Stimulated activated CD4-positive, alpha-beta T cell treated with anti-CD3 and anti-CD28 coated beads, Interleukin-12 subunit alpha, Interleukin-12 subunit beta, amount 100 ng/mL, for 24 hours (primary cell): ENCODE measurements at places on chromosomes 7 and 10.
A peak's percentile ranks its signal among the peaks of the same experiment; 100 is the strongest.

GRCh38 chr10:14598809-14599764 is 175.6 kb downstream of the FAM107B start:
- DNase-seq, result no peak

DNA sequence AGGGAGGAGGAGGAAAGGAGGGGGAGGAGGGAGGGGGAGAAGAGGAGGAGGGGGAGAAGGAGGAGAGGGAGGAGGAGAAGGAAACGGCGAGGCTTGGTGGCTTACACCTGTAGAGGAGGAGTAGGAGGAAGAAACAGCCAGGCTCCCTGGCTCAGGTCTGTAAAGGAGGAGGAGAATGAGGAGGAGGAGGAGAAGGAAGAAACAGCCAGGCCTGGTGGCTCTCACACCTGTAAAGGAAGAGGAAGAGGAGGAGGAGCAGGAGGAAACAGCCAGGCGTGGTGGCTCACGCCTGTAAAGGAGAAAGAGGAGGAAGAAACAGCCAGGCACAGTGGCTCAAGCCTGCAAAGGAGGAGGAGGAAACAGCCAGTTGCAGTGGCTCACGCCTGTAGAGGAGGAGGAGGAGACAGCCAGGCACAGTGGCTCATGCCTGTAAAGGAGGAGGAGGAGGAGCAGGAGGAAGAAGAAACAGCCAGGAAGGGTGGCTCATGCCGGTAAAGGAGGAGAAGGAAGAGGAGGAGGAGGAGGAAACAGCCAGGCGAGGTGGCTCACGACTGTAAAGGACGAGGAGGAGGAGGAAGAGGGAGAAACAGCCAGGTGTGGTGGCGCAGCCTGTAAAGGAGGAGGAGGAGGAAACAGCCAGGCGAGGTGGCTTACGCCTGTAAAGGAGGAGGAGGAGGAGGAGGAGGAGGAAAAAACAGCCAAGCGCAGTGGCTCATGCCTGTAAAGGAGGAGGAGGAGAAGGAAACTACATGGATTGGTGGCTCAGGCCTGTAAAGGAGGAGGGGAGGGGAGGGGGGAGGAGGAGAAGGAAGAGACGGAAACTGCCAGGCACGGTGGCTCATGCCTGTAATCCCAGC is 14.9 kb upstream of the CRCP start:
- peak; percentile 8 for DNase-seq

DNA sequence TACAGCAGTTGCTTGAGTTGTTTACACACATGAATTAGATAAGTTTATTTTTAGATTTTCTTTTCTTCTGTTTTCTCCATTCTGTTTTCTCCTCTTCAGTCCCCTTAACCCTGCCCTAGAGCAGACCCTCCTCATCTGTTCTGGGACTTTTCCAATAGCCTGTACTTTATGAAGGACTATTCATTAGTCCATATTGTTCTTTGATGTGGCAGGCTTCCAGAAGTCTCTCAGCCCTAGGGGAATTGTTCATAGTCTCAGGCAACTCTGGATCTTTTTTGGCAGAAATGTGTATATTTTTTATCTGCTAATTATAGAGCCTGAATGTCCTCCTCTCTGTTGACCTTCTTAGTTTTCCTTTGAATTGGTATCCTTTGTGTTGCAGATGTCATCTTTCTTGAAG is 25.4 kb downstream of the KAT6B start:
- no peak for DNase-seq

GRCh38 chr10:77967611-77968022 is 41.1 kb upstream of the DLG5 start:
- no peak for DNase-seq

GRCh38 chr10:84331091-84331490 is 2.7 kb downstream of the CCSER2 start:
- no peak for DNase-seq

DNA sequence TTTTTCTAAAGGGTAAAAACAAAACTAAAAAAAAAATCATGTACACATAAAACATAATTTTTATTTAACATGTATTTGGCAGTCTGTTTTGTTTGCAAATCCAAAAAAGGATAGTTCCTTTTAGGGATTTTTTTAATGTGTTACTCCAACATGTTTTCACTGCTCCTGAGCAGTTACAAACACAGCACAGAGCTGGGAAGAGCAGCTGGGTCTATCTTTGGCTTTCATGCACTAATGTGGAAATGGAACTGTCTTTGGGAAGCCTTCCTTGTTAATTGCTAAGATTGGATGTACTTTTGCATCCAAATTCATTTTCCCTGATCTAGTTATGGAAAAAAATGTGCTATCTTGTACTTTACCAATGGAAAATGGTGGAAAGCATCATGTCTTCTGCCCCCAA is 1035.1 kb downstream of the CNTNAP2 start:
- no peak for DNase-seq

DNA sequence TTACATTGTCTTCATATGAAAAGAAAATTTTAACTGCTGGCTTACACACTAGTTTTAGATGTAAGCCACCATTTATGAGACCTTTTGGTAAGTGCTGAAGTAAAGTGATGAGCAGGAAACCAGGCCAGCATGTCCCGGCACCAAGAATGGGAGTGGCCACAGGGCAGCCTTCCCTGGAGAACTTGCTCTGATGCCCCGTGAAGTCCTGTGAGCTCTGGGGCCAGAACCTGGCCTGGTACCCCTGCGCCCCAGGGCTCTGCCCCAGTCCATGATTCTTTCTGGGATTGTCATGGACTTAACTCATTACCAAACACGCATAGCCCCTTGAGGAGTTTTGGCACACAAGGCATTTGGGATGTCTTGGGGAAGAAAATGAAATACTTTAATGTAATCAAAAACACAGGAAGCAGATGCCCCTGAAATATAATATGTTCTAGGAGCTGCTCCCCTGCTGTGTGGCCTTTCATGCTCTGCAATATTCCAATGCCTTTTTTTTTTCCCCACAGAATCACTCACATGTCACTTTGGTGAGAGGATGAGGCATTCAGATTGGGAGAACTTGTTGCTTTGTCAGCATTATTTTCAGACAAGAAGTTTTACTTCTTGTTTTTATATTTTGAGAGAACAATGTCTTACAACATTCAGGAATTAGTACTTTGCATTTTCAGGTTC is 53.1 kb upstream of the CXCL12 start:
- DNase-seq, result no peak

DNA sequence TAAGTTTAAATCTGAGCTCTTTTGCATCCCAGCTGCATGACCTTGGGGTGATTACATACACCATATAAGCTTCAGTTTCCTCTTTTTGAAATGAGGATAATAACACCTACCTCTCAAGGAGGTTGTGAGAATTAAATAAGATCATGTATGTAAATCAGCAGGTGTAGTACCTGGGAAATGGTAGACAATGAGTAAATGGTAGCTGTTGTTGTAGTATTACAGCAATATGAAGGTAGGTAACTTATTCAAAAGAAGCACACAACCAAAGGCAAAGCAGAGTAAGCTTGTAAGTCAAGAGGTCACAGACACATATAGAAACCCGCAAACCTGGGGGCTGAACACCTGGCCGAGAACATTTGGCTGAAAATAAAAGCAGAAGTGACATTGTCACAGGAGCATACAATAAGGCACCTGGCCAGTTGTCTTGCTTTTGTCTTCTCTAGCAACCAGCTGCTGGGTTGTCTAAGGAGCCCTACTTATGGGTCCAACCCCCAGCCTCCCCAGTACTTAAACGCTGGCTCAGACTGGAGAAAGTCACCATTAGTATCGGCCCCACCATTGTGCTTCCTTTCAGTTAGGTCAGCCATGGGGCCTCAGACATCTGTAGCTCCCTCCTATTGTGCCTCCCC is 203.6 kb upstream of the MKLN1 start:
- DNase-seq, result no peak

DNA sequence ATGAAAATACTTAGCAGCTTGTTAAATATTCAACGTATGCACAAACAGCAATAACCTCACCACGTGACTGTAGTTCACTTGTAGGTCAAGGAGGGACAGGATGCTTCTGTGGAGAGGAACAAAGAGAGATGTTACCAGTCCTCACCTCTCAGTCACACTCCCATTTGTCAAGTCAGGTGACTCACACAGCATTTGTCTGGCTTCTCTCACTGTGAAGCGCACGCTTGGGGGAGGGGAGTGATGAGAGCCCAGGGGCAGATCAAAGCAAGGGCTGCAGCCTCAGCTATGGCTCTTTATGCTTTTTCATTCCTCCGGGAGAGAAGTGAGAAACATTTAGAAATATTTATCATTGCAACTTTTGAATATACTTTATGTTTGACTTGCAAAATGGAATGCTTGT is 2.9 kb upstream of the RBM20 start:
- DNase-seq, result no peak

DNA sequence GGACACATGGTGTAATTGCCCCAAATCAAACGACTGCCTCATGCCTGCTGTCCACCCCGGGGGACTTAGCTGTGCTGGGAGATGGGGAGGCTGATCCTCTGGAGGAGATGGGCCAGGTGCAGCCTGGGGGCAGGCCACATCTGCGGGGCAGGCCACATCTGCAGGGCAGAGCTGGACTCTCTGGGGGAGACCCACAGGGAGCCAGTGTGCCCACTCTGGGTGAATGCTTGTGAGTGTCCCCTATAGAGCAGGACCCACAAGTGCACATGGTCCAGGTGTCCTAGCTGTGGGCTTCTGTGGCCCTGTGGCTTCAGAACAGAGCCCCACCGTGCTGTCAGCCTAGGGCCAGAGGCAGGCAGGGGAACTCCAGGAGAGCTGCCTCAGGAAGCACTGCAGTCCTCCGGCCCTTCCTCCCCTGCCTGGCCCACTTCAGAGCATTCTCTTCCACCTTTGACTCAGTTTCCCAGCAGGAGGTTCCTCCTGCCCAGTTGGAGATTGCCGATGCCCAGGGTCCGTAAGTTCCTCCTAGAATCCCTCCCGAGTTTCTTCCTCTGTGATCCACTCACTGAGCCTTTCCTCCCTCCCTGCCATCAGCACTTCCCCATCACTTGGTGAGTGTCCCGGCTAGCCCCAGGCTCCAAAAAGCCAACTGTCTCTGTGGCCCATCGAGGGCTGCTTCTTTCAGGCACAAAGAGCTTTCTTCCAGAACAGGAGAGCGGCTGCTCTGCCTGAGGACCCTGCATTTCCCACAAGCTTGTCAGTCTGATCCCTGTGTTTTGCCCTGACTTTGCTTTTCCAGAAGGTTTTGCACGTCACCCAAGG is 50.3 kb downstream of the ADCYAP1R1 start:
- DNase-seq, result no peak

- DNase-seq, result no peak
Measured at GRCh38 chr7:147541261-147541660, 1049.3 kb upstream of the C7orf33 start.

DNA sequence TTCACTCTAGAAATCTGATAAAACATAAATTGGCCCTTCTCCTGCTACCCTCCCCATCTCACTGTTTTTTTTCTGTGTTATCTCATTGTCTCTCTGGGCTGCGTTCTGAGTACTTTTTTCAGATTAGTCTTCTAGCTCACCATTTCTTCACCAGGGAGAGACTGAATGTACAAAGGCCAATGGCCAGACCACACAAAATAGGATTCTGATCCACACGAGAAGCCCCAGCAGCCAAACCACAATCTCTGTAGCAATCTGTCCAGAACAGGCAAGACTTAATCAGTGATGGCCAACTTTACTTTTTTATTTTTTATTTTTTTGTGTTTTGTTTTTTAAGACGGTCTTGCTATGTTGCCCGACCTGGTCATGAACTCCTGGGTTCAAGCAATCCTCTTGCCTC is 55.9 kb upstream of the PAPSS2 start:
- DNase-seq, result no peak

DNA sequence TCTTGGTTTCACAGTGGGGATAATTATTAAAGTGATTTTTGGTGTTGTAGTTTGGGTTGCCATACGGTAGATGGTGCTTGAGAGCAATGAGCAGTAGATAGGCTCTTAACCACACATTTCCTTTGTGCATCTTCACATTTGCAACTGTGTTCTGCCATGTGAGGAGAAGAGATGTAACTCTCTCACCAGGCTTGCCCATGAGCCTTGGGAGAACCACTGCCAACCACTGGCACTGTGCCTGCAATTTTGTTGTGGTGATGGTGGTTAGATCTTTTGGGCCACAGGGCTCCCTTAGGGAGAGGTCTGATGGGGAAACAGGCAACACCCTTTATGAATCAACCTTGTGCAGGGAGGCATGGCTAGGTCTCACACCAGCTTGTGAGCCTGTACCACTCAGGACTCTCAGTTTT is 204.3 kb downstream of the CCDC7 start:
- no peak for DNase-seq
